ENCODE measurements at places on chromosomes 3 and 15. TPM values are rescaled to one million over a fixed set of nuclear protein-coding genes. Genes with fewer than 3 reads are reported as not detected.

GRCh38 chr3:135009014-135009413, 214.0 kb downstream of the EPHB1 start:
- no peak for DNase-seq

DNA sequence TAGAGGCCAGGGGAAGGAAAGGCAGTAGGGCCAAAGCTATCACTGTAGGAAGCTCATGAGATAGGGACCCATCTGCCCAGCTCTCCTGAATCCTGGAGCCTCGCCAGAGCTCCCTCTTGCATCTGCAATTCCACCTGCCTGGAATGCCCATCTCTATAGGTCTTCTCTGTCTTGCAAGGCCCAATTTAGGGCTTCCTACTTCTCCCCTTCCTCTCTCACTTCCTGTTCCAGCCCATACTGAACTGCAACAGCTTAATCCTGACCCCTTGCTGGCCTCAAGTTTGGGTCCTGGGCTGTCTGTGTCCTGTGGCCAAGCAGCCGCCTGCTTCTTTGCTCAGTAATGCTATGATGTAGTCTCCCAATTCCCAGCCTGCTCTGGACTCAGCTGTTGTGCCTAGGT, 3.6 kb upstream of the PTPN23 start:
- DNase-seq, result no peak

GRCh38 chr3:468172-468571, 271.6 kb downstream of the CHL1 start:
- DNase-seq, result no peak

- no peak for DNase-seq
Measured at GRCh38 chr3:61725851-61726333, 164.5 kb downstream of the PTPRG start.

The ZNF80 gene
- 0.14 TPM for polyA plus RNA-seq

The TEX55 gene
- not detected for polyA plus RNA-seq

GRCh38 chr3:43132870-43133636, 27.2 kb upstream of the POMGNT2 start:
- DNase-seq, result no peak

- DNase-seq, result peak; percentile 56
Measured at GRCh38 chr3:39126532-39127071, 19.1 kb downstream of the TTC21A start.

- DNase-seq, result peak; percentile 87
Measured at GRCh38 chr3:9690451-9691450, 12.9 kb upstream of the CPNE9 start.

GRCh38 chr3:115681736-115682135, 58.4 kb downstream of the GAP43 start:
- no peak for DNase-seq

DNA sequence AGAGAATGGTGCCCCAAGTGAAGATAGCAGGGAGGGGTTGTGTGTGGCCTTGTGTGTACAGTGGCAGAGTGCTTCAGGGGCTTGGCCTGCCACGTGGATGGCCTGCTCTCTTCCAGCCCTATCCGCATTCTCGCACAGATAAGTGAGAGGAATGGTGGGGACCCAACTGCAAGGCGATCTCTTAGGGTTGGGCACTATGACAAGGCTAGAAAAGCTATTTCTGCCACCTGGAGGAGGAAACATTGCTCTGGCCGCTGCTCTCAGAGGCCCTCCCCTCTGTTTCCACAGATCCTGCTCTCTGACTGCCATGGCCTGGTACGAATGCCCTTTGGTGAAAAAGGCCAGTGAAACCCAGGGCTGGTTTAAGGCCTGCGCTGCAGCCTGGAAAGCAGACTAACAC, 20.6 kb downstream of the EEFSEC start:
- no peak for DNase-seq

The ARHGEF26 gene
- 1.9 TPM for polyA plus RNA-seq

The CX3CR1 gene
- 0.35 TPM for polyA plus RNA-seq

- DNase-seq, result no peak
Measured at GRCh38 chr3:32630266-32630665, 54.7 kb upstream of the CNOT10 start.

GRCh38 chr15:74375303-74375693, 7.9 kb upstream of the CYP11A1 start:
- peak; percentile 92 for DNase-seq

The RBP2 gene
- not detected for polyA plus RNA-seq

The UROC1 gene
- polyA plus RNA-seq, result 0.02 TPM

DNA sequence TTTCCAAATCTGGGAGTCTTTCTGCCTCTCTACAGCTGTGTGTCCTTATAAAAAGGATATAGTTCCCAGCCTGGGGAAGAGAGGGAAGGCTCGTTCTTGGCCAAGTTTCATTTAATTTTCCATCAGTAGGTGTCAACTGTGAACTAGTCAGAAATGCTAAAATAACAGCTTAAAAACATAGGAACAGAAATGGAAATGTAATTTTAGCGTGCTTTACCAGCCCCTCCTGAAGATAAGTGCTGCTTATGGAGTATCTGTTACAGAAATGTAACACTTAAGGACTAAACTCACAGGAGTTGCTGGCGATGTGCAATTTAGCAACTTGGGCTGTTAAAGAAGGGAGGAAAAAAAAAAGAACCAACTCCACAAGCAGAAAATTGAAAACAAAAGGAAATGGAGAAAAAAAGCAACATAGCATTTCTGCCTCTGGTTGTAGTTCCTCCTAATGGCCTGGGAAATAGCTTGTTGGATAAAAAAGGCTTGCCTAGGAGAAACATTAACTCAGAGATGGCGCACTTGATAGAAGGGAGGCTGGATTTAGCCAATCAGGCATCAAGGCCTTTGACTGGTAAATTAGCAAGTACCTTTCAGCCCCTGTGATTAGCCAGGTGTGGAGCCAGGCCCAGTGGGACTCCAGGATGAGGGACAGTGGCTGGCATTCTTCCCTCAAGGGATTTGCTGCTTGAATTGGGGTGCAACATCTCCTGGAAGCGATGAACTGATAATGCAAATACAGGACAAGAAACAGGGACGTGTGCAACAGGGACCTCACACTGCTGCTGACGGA, 84.3 kb downstream of the RPLP1 start:
- no peak for DNase-seq

- no peak for DNase-seq
Measured at GRCh38 chr3:50380405-50381085, 21.2 kb upstream of the TMEM115 start.

The TPRG1 gene
- polyA plus RNA-seq, result 0.90 TPM

The CNTN3 gene
- polyA plus RNA-seq, result 0.85 TPM

DNA sequence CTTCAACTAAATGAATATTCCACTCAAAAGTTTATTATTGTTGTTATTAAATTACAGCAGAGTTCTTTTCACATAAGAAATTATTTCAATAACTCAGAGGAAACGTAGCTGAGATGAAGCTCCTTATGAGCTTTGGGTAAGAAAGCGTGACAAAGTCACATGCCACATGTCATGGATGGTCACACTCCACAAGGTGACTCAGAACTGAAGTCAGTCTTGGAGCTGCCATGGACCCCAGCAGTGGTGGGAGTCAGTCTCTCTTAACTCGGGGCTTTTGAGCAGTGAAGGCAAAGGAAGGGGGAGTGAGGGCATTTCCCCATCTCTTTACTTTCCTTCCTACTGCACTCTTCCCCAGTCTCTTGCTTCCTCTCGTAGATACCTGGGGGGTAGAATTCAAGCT, 87.5 kb upstream of the FAM3D start:
- no peak for DNase-seq

- DNase-seq, result no peak
Measured at GRCh38 chr15:91422797-91423196, 322.7 kb downstream of the SV2B start.

DNA sequence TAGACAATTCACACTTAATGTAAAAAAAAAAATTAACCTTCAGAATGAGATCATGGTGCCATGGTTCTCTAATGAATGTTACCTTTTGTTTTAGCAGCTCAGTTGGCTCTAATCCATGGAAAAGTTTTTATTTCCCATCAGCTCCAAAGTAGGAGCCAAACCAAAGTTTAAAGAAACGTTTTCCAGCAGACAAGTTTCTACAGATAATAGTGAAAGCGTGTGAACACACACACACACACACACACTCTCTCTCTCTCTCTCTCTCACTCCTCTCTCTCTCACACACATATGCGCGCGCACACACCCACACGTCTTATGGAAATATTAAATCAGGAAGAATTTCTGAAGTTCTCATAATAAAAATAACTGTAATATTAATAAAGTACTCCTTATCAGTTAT, 46.9 kb downstream of the MBNL1 start:
- DNase-seq, result no peak

GRCh38 chr15:57537072-57537471, 54.6 kb upstream of the MYZAP start:
- no peak for DNase-seq

GRCh38 chr15:80982205-80982604, 7.4 kb downstream of the MESD start:
- DNase-seq, result no peak

DNA sequence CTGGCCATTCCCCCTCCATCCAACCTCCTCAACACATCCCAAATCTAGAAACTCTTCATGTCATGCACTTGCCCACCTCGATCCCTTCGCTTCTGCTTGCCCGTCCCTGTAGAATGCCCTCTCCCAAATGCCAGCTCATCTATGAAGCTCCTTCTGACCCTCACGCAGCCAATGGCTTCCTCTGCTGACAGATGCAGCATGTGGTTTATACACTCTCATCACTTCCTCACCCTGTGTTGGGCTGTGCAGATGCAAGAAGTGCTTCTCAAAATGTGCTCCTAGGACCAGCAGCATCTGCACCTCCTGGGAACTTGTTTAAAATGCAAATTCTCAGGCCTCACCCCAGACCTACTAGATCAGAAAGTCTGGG, 51.7 kb downstream of the SEMA5B start:
- DNase-seq, result no peak

DNA sequence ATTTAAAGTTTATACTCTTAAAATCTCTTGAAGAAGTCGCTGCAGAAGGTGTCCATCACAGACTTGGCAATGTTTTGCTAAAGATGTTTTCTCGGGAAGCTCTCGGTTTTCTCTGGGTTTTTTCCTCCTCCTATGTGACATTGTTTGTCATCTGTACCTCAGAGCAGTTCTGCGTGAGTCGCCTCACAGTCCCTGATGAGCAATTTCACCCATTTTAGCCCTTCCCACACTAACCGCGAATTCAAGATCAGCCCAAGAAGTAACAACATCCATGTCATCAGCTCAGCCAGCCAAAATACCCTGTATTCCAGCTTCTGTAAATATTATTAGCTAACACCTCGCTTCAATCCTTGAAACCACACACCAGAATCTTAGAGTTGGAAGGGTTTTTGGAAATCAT, 224.3 kb upstream of the SETMAR start:
- no peak for DNase-seq

DNA sequence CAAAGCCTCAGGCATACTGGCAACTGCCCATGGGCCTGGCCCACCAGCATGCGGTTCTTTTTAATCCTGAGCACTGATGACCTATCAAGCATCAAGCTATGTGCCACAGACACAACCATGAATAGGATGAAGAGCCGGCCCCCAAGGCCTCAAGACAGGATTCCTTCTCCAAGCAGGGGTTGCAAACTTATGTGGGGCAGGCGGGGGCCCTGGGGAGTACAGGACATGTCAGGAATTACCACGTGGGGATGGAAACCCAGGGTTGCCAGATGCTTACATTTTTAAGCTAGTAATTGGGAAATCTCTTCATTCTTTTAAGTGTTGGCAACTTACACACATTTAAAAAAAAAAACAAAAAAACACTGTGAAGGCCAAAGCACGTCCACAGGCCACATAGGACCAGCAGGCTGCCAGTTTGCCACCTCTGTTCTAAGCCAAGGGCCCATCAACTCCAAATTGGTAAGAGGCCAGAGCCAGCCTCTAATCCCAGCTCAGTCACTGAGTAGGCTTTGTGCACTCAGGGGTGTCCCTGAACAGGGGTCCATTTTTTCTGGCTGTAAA, 32.8 kb downstream of the BDH1 start:
- no peak for DNase-seq

DNA sequence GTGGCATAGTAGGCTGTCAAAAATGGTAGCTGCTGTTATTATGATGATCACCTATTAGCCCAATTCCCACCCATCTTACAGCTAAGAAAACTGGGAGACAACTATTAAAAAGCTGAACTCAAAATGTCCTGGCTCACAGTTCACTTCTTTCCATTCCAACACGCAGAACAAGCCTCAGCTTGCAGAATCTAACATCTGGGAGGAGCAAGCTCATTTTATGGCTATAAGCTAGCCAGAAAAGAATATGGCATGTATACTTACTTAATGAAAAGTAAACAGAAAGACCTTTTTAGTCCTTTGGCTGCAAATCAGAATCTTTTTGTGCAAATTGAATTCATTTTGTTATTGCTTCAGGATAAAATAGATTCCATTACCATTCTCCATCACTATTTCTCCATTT, 34.8 kb upstream of the CFAP20DC start:
- no peak for DNase-seq

The GHSR gene
- polyA plus RNA-seq, result not detected

- DNase-seq, result no peak
Measured at GRCh38 chr15:57251941-57252340, 124.4 kb upstream of the CGNL1 start.

- no peak for DNase-seq
Measured at GRCh38 chr15:65529762-65530317, 423 bp upstream of the HACD3 start.

DNA sequence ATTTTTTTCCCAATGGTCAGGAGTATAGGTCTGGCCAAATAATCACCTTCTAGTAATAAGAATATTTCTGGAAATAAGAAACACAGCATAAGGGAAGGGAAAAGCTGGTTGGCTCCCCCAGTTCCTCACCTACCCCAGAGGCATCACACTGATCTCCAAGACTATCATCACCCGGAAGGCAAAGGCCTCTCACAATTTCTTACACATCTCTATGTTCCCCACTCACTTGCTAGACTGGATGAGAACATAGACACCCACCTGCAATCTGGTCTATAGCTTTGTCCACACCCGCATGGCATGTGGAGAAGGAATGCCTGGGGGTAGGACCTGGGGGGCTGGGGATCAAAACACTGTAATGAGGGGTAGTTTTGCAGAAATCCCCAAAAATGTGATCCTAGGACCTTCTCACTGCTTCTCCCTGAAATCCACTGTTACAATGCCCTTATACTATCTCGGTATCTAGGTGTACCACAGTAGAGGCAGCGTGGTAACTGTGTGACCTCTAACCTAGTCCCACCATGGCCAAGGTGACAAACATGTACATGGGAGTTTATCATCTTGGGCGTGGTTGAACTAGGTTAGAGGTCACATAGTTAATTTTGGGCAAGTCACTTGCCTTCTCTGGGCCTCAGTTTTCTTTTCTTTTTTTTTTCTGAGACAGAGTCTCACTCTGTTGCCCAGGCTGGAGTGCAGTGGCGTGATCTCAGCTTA, 29.5 kb upstream of the NRROS start:
- DNase-seq, result no peak

DNA sequence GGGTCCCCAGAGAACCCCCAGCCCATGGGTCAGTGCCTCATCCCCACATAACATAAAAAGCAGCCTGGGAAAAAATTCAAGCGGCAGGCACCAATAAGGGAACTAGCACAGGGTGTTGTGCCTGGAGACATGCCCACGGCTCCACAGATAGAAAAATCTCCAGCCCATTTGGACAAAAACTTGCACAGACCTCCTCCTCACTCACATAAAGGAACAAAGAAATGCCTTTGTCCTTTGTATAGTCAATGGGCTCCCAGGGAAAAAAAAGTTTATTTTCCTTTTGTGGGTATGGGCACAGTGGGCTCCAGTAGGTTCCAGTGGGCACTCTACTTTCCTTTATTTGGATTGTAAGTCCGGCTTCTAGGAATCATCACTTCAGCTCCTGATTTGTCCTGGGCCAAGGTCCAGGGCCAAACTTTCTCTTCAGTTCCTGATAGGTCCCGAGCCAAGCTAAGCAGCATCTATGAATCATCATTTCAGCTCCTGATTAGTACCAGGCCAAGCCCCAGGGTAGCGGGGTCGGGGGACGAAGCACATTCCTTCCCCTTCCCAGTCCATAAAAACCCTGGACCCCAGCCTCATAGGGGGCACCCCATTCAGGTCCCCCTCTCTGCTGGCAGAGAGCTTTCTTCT, 1.6 kb upstream of the DNAH12 start:
- no peak for DNase-seq
